ENCODE measurements at places on chromosomes 2 and 18. TPM values are rescaled to one million over a fixed set of nuclear protein-coding genes. Genes with fewer than 3 reads are reported as not detected.

EFHD1 gene
- 30.1 TPM for polyA plus RNA-seq

ZBTB7C gene
- 4.0 TPM for polyA plus RNA-seq

SPP2 gene
- not detected for polyA plus RNA-seq

DNA sequence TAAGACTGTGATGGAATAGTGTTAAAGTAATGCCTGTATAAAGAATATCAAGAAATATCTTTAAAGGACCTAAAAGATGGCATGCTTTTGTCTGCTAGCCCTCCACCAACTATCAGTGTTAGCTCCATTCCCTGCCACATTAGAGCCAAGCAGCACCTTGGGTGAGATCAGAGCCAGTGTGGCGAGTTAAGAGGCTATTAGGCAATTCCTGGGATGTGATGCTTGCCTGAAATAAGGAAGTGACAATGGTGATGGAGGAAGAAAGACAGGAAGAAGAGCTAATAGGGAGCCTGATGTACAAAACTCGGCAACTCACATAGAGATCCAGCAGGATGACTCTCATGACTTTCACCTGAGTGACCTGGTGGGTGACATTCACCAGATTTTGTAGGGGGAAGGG, 143.5 kb downstream of the ZEB2 start:
- no peak for DNase-seq

DNA sequence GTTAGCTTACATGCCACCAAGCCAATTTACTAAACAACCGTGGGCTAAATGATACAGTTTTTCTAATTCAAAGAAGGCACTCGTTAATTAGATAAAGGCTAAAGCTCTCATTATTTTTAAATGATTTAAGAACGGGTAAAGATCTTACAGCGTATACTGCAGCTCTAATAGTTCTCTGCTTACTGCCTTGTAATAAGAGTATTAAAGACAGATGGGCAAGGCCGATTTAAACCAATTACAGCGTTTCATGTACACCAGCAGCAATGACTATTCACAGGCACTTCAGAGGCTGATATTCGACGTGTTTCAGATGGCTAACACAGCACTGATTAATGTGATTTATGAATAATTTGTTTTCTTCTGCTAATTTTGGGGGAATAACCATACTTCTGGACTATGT, 259.3 kb downstream of the ZNF407 start:
- DNase-seq, result no peak

GRCh38 chr18:75139226-75139911, 69.6 kb downstream of the PTGR3 start:
- no peak for DNase-seq

GRCh38 chr18:43876286-43876685, 599.0 kb upstream of the SYT4 start:
- no peak for DNase-seq

- DNase-seq, result no peak
Observed at GRCh38 chr2:241235859-241236593, 47.5 kb downstream of the ANO7 start.

All from forelimb muscle (tissue), 1 donor.